ENCODE measurements at places on chromosomes 1 and 21.
A peak's percentile ranks its signal among the peaks of the same experiment; 100 is the strongest.

- DNase-seq: peak; percentile 49
Observed at GRCh38 chr1:50023292-50024159, at the start of gene AGBL4. Gene AGBL4 (minus strand): TSS chr1:50023954.

DNA sequence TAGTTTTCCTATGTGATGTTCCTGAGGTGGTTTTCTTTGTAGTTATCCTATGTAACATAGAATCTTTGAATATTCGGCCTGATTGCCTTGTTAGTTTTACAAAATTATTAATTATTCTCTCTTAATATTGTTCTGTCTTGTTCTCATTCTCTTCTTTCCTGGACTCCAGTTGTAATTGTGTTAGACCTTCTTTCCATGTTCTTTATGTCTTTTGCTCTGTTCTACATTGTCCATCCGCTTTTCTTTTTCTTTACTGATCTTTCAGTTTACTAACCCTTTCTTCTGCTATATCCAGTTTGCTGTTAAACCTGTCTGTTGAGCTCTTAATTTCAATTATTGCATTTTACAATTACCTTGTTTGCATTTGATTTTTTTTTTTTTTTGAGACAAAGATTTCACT is 89.3 kb downstream of the PEX14 start:
- no peak for DNase-seq

DNA sequence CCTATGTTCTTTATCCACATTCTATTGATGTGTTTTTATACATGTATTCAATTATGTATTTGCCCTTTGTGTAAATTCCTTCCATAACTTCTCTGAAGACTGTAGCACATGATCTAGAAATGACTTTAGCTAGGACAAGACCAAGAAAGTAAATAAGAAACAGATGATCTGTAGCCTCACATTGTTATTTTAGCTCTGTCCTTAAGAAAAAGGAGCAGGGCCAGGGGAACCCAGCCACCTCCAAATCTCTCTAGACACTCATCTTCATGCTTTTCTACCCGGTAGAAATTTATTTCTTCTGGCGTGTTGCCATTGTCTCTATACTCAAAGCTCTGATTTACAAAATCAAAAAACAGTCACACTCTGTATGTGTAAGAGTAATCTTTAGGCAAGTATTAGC is 27.1 kb downstream of the CDC7 start:
- no peak for DNase-seq

GRCh38 chr1:155322953-155323728 is 2.4 kb downstream of the RUSC1 start:
- DNase-seq: peak; percentile 92

GRCh38 chr1:48710318-48710717 is 66.4 kb downstream of the BEND5 start:
- DNase-seq: no peak

GRCh38 chr1:23837908-23838307 is 12.7 kb upstream of the HMGCL start:
- DNase-seq: peak; percentile 40

GRCh38 chr1:53811414-53811851 is 26.7 kb downstream of the NDC1 start:
- no peak for DNase-seq

DNA sequence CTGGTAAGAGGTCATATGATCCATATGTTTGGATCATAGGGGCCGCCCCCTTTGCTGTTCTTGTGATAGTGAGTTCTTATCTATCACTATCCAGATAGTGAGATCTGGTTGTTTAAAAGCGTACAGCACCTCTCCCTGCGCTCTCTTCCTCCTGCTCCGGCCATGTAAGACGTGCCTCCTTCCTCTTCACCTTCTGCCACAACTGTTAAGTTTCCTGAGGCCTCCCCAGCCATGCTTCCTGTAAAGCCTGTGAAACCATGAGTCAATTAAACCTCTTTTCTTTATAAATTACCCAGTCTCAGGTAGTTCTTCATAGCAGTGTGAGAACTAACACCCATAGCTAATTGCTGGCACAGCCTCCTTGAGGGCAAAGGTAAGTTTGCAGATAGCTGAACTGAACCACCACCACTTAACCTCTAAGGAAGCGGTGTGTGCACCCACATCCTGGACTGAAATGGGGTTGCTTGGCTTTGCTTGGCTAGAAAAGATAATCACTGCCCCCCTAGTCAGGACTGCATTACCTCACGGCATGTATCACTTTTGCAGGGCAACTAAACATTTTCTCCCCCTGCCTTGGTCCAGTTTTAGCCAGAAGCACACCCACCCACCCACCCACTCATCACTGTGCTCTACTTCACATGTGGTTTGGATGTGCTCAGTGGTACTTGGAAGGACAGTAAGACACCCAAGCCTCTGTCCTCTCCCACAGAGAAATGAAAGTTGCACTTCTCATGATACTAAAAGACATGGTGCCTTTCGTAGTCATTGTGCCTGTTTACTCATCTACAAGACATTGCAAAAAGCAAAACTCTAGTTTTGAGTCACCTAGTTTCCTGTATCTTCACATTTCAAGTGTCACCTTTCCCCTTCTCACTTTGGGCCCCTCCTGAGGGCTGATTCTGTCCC is 23.1 kb upstream of the PTAFR start:
- no peak for DNase-seq

DNA sequence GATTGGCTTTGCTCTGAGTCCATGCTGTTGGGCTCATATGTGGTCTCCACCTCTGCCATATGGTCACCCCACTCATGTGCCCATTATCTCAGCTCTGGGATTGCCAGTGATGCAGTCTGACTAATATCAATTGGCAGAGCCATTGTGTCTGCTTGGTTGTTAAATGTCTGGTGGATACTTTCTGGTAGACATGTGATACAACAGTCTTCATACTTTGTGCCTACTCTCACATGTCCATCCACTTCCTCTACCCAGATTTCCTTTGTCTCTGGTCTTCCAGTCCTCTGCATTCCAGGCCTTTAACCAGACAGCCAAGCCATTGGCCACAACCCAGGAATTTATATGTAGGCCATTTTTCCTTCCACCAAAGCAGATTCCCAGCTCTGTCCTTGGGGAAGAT is 30.8 kb upstream of the DIPK1A start:
- no peak for DNase-seq

GRCh38 chr1:214187121-214187900 is 93.6 kb upstream of the SMYD2 start:
- no peak for DNase-seq

DNA sequence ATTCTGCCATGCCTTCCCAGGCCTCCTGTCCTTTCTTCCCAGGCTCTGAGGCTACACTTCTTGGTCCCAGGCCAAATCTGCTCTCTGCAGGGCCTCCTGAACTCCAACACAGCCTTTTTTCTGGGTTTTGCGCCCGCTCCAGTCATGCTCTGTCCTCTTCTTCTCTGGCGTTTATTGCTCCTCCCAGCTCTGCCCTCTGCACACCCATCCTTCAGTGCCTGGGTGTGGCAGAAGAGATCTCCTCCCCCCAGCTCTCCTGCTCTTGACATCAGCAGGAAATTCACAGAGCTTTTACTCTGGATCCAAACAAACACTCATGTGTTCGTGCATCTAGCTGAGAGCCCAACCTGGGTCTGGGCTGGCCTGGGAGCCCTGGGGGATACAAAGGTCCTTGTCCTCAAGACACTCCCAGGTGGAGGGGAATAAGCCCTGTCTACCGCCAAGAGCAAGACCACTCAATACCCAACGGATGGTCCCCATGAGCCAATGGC is 22.9 kb upstream of the EPS8L3 start:
- no peak for DNase-seq

- no peak for DNase-seq
Observed at GRCh38 chr1:70449049-70449448, 38.0 kb downstream of the CTH start.

DNA sequence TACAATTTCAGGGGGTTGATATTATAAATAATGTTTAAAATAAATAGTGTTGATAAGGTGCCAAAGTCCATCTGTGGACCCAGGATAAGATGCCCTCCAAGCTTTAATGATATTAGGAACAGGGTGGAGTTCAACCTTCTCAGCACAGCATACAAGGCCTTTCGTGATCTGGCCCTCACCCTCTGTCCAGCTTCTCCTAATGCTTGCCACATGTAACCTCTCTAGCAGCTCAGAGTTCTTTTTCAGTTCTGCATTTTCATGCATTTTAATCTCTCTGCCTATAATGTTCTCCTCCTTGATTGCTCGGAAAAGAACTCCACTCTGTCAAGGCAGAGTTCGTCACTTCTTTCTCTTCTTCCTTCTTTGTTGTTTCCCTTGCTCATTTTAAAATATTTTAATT is 21.4 kb upstream of the SMAP2 start:
- no peak for DNase-seq

GRCh38 chr1:44151332-44151731 is 9.9 kb upstream of the KLF18 start:
- no peak for DNase-seq

DNA sequence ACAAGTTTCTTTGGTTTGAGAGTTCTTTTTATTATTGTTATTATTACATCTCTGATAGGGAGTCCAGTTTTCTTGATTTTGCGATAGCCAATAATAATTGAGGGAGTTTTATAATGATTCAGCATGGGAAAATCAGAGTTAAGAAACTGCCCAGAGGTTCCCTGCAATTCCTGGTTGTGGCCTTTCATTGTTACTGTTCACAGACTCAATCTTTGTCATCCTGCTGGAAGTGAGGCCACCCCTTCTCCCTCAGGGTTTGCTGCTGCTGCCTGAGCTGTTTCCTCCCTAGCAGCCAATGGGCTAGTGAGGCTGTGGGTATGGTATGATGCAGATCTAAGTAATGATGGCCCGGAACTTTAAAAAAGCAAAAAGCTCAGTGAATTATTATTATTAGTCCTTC is 50.2 kb upstream of the TACSTD2 start:
- DNase-seq: no peak

GRCh38 chr1:9169601-9170137 is 40.8 kb upstream of the GPR157 start:
- no peak for DNase-seq

DNA sequence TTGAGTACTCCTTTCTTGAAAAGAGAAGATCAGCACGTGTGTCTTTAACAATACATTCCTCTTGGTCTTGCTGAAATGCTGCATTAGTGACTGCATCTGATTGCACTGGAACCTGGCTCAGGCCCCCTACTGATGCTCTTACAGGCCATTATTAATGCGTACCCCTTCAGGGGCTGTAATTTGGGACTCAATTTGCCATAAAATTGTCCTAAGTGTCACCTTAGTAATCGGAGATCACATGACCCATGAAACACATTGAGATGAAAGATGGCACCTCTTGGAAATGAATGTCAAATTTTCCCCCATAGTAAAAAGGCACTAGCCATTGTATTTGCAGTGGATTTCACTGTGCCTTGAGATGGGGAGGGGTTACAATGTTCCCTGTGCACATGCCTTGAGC is 563.3 kb downstream of the KIF26B start:
- DNase-seq: no peak

DNA sequence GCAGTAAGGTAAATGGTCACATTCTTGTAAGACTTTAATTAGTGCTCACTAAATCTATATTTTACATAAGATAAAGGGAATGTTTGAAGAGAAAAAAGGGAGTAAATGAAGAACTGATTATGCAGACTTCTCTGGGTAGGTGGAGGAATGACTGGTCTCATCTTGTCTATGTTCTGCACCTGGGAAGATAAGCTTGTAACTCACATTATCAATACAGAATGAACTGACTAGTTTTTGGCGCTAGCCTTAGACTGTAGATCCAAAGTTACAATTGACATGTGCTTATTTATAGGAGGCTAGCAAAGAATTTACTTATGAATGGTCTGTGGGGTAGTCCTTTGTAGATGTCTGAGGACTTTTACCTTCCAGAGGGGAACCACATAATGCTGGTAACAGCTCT is 214.9 kb upstream of the RAB4A start:
- no peak for DNase-seq

GRCh38 chr1:27609618-27610240 is 5.8 kb upstream of the AHDC1 start:
- no peak for DNase-seq

DNA sequence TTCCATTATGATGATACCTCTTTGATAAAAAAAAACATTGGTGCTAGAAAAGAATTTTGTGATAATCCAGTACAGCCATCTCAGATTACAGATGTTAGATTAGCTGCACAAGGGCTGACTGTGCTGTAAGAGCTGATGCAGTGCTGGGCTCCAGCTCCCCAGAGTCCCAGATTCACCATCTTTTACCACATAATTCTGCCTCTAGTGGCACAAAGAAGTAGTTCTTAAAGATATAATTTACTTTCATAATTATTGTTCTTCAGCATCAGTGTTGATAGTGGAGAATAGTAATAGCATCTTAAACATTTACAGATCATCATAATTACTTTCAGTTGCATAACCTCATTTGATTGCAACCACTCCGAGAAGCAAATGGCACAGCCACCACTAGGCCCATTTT is 262.1 kb downstream of the BRINP2 start:
- DNase-seq: no peak

GRCh38 chr1:234968451-234968850 is 160.2 kb downstream of the TOMM20 start:
- DNase-seq: no peak

- DNase-seq: peak; percentile 57
Observed at GRCh38 chr1:22709891-22710700, 543 bp upstream of the EPHB2 start.

DNA sequence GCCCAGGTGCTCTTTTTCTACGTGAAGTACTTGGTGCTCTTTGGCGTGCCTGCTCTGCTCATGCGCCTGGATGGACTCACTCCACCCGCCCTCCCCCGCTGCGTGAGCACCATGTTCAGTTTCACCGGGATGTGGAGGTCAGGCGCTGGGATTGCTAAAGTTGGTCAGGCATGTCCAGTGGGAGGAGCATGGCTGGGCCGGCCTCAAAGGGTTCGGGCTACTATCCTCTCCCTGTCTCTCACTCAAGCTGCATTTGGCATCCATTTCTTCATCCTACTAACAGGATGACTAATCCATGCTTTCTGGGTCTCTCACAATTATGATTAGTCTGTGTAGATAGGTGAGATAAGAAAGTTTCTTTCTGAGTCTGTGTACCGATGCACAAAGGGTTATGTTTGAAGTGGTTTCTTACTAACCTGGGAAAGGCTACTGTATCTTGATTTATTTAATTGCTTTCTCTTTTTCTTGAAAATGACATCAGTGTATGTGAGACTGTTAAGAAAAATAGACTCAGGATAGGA is 135.9 kb downstream of the HHAT start:
- no peak for DNase-seq

DNA sequence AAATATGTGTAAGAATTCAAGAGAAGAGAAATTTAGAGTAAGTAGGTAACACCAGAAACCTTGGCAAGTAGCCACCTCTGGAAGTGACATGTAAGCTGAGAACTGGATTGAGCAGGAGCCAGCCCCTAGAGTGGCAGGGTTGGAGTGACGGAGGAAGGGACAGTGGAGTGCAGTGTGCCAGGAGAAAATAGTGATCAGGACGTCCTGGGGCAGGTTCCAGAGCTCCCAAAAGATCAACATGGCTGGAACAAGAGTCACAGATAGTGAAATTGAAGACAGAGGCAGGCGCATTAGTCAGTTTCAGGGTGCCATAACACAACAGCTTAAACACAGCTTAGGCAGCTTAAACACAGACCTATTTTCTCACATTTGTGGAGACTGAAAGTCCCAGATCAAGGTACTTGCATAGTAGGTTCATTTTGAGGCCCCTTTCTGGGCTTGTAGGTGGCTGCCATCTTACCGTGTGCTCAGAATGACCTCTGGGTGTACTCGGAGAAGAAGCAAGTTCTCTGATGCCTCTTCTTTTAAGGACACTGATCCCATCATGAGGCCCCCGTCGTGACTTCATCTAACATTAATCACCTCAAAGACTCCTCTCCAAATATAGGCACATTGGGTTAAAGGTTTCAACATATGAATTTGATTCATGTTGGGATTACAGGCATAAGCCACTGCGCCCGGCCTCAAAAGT is 37.2 kb downstream of the GNPAT start:
- DNase-seq: no peak

- no peak for DNase-seq
Observed at GRCh38 chr1:48017716-48018115, 20.5 kb upstream of the TRABD2B start.
